NCI-H82 (cell line): ENCODE measurements at places on chromosomes 1 and 21.
A peak's percentile ranks its signal among the peaks of the same experiment; 100 is the strongest.

DNA sequence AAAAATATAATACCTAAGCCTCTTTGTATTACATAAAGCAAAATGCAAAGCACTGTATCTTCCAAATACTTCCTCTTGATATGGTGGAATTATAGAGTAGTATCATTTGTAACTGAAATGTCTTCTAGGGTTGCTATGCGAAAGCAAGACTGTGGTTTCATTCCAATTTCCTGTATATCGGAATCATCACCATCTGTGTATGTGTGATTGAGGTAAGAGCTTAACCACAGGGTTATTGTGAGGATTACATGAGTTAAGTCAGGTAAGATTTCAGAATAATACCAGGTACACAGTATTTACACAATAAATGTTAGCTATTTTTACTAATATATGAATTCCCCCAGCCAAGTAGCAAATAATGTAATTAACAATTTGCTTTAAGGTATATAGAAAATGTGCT lies 24.7 kb downstream of the CD53 start:
- no peak for DNase-seq

- DNase-seq: no peak
Measured at GRCh38 chr21:42827588-42827987, 51.8 kb downstream of the WDR4 start.

GRCh38 chr21:42012763-42013329 lies 2.7 kb upstream of the ZBTB21 start:
- DNase-seq: peak; percentile 25

GRCh38 chr1:45516036-45516435 lies 5.6 kb downstream of the PRDX1 start:
- DNase-seq: no peak

- DNase-seq: no peak
Measured at GRCh38 chr1:227901239-227901905, 46.4 kb downstream of the WNT9A start.

DNA sequence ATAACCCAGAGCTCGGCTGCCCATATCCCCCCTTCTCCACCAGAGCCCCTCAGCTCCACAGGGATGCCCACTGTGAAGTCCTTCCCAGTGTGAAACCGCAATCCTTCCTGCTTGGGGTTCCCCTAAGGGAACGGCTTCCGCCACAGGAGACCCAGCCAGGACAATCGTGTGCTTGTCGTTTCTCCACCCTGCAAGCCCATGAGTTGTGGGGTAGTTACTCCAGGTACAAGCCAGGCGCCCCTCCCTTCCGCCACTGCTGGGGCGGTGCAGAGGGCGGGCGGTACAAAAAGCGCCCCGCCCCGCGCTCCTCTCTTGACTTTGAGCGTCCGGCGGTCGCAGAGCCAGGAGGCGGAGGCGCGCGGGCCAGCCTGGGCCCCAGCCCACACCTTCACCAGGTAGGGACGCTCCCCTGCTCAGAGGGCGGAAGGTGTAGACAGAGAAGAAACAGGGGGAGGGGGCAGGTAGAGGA lies at the start of gene TINAGL1:
Gene TINAGL1 (plus strand): TSS at position 315 of the 469 bp plus-strand sequence. CDS start 634 bp downstream, outside the sequence.
- DNase-seq: no peak

GRCh38 chr1:37567023-37567422 lies 10.3 kb downstream of the DNALI1 start:
- no peak for DNase-seq

GRCh38 chr1:242477944-242478343 lies 46.6 kb downstream of the PLD5 start:
- no peak for DNase-seq

- DNase-seq: no peak
Measured at GRCh38 chr1:206469411-206469932, 804 bp upstream of the IKBKE start.

- DNase-seq: no peak
Measured at GRCh38 chr1:3323021-3323795, 131.3 kb upstream of the ARHGEF16 start.

DNA sequence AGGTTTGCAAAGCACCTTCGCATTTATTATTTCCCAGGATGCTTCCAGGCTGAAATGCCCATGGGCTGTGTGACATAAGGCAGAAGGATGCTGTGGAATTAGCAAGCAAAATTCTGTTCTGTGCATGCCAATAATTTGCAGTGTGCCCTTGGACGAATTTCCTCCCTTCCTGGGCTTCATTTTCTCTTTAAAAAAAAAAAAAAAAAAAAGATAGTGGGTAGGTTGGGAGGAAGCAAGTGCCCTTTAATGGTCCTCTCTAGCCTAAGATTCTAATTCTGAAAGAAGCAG lies 2.5 kb upstream of the ID3 start:
- no peak for DNase-seq

DNA sequence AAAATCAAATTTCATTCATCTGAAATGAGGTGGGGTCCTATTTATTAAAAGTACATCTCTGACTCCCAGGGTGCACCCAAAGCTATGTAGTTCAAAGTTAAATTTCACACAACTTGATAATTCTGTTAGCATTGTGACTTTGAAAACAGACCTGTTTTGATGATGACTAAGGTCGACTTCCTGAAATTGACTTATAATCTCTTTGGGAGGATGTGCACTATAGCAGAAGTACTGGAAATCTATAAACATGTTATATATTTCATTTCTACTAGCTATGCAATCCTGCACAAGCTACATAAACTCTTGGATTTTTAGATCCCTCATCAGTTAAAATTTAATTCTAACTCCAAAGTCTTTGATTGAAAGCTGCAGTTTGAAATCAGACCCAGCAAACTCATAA lies 507.6 kb downstream of the NEGR1 start:
- DNase-seq: no peak

DNA sequence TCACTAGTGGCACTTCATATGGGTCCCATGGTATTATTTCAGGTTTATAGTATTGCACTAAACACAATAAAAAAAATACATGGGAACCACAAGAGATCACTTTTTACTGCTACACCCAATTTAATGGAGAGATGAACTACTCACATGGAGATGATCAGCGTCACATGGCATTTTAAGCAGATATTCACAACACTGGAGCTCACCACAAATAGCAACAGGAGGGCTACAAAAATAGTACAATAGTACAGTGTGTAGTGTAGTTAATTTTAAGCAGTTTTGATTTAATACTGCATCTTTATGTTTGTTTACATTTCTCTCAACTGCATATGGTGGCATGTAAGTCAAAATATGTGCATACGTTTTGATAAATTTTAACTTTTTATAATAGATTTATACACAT lies 31.0 kb downstream of the SNX7 start:
- no peak for DNase-seq

- DNase-seq: no peak
Measured at GRCh38 chr1:236865818-236866155, 70.7 kb downstream of the MTR start.

DNA sequence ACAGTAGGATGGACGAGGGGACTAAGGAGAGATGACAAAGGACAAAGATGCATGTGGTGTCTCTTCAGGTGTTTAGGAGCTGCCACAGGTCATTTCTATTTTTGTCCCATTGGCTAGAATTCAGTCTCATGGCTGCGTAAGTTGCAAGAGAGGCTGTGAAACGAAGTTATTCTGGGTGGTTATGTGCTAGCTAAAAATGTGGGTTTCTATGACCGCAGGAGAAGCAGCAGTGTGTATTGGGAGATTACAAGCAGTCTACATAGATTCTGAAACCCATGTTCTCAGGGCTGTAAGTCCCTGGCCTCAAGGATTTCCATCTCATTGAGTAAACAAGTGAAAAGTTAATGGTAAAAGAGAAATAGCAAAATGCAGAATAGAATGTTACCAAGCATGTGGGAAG lies 110.7 kb downstream of the SPATA46 start:
- no peak for DNase-seq

DNA sequence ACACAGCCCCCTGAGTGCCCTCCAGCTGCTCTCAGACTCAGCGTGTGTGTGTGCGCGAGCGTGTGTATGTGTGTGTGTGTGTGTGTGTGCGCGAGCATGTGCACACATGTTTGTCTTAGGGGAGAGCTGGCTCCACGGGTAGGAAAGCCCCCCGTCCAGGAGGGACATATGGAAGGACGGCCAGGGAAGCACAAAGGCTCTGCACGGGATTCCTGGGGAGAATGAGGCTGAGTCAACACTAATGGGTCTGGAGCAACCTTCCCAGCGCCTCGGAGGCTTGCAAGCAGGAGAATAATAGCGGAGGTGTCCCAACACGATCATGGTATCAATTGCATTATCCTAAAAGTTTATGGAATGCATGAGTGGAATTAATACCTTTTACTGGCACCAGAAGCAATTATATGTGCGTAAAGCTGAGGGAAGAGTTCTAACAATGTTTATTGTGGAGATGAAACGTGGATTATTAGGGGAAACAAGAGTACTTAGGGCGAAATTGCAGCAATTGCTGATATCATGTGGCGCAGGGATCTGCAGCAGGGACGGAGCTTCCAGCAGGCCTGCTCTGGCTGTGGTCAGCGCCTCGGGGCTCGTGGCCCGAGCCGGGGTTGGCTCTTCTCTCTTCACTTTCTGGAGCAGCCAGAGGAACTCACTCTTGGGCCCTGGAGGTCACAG lies 40.3 kb upstream of the CCDC27 start:
- no peak for DNase-seq

- no peak for DNase-seq
Measured at GRCh38 chr21:42147386-42148020, 71.4 kb upstream of the ABCG1 start.

DNA sequence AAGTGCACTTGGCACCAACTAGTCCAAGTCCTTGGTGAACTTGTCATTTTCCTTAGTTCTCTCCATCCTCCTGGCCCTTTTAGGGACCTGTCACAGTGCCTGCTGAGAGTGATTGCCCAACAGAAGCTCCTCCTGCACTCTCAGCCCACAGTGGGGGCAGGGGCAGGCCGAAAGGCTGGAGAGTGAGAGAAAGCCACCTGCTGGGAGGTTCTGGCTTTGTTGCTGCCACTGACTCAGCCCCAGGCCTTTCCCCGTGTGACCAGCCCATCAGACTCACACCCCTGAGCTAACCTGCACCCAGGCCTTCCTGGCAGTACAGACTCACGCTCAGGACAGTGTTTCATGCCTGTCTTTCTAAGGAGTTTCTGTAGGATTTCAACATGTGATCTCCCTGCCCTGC lies 17.1 kb upstream of the PROK1 start:
- peak; percentile 39 for DNase-seq

- DNase-seq: peak; percentile 32
Measured at GRCh38 chr1:152018537-152018936, 18.3 kb downstream of the S100A11 start.

GRCh38 chr21:45962531-45963231 lies 18.9 kb upstream of the COL6A1 start:
- DNase-seq: no peak

GRCh38 chr1:20932437-20932977 lies 145.4 kb upstream of the HP1BP3 start:
- no peak for DNase-seq

- no peak for DNase-seq
Measured at GRCh38 chr1:58883037-58883887, 99.4 kb upstream of the JUN start.

GRCh38 chr1:54220004-54220811 lies 20.2 kb downstream of the MRPL37 start:
- DNase-seq: peak; percentile 83

DNA sequence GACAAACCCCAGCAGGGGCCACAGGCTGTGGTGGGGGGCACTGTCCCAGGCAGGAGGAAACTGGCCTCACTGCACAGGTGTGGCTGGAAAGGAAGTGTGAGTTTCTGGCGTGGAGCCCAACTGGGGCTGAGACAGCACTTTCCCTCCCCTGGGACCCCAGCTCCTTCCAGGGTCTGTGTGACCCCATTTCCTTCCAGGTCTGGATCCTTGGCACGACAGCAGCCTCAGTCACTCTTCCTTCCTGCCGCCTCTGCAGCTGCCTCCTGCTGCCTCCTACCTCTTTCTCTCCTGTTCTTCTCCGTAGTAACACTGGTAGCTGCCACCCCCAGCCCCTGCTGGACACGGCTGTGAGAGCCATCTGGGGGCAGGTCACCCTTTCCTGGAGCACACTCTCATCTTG lies 88.0 kb downstream of the SIK1 start:
- DNase-seq: no peak

GRCh38 chr1:29260531-29260930 lies 24.2 kb downstream of the PTPRU start:
- DNase-seq: no peak

DNA sequence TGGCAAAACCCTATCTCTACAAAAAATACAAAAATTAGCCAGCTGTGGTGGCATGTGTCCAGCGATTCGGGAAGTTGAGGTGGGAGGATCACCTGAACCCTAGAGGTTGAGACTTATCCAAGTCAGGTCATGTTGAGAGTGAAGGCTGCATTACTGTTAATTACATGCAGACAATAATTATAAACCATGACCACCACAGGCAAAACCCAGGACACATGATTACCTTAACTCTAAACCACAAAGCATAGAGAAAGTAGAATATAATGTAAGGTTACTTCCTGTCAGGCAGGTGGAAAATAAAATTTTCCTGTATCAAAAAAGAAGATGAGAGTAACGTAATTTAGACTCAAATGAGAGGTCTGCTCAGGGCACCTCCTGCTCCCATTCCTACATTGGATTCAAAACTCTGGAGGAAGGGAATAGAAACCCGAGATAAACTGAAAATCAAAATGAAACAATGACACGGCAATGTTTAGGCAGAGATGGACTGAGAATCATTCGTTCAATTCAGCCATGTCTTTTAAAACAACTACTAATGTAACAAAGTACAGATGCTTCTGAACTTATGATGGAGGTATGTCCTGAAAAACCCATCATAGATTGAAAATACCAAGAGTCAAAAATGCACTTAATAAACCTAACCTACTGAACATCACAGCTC lies 33.6 kb downstream of the RGS8 start:
- DNase-seq: no peak

- no peak for DNase-seq
Measured at GRCh38 chr1:63891060-63891690, 117.4 kb downstream of the ROR1 start.

DNA sequence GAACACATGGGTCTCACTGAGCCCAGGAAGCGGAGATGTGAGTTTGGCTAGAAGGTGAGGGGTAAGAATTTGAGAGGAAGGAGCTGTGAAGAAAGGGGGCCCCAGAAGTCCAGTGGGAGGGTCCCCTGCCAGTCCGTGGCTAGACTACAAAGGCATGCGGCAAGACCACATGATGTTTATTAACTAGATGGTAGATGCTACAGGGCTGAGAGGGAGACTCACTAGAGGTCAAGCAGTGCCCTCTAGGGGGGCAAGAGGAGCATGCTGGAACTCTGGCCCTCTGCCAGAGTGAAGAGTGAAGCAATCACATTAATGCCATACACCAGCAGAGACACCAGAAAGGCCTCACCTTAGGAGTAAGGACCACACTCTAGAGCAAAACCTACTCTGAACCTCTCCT lies 12.2 kb downstream of the KIAA0319L start:
- DNase-seq: peak; percentile 92

DNA sequence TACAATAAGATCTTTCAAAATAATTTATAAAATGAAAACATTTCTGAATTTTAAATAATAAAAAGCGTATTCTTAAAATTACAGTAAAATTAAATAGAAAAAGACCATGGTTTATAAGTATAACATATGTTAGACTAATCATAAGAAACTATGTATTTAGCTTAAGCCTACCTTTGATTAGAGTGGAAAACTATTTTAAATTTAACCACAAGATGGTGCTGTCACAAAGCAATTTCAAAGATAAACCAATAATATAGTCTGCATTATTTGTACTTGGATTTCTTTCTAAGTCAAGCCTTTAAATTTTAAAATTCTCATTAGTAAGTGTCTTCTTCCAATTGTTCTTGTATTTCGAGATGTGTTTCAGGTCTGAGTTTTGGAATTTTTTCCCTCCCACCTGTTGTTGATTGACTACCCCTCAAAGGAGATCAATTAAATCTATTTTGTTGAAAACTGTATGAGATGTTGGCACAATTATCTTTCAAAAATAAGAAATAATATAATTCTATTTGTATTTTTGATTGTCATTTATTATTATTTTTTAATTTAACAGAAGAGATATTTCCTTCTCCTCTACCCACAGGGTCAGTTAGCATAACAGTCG lies 459.8 kb downstream of the KCNT2 start:
- peak; percentile 63 for DNase-seq
